Thymus (tissue), 14 donors: ENCODE measurements at places on chromosomes 4 and X.

- no peak for DNase-seq
These were observed 26.2 kb downstream of the CD99 start for GRCh38 chrX:2717312-2717711.

DNA sequence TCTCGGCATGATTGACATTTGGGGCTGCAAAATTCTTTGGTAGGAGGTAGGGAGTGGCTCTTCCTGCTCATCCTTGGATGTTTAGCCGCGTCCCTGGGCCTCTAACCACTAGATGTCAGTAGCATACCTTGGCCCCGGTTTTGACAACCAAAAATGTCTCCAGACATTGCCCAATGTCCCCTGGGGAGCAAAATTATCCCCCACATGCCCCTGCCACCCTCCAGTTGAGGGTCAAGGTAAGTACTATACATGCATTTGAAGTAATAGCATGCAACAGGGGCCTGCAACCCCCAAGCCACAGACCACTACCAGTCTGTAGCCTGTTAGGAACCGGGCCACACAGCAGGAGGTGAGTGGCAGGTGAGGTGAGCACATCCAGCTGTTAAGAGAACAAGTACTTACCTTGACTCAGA is 17.6 kb upstream of the KIAA1210 start:
- no peak for DNase-seq

DNA sequence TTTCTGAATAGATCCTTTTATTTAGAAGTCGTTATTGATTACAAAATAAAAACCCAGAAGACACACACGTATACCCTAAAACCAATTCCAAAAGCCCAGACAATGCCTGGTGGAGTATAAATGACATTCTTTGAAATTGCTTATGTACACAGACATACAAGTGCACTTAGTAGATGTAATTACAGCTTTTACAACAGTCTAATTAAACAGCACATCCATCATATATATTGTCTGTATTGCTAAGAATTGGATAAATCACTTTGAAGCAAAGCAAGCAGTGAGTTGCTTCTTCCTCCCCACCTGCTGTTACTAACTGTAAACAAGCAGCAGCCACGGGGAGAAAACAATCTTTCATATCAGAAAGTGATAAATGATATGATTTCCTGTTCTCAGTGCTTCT is 645.7 kb downstream of the TLL1 start:
- no peak for DNase-seq

GRCh38 chrX:120236687-120237479 is 13.7 kb upstream of the ZBTB33 start:
- DNase-seq = no peak

DNA sequence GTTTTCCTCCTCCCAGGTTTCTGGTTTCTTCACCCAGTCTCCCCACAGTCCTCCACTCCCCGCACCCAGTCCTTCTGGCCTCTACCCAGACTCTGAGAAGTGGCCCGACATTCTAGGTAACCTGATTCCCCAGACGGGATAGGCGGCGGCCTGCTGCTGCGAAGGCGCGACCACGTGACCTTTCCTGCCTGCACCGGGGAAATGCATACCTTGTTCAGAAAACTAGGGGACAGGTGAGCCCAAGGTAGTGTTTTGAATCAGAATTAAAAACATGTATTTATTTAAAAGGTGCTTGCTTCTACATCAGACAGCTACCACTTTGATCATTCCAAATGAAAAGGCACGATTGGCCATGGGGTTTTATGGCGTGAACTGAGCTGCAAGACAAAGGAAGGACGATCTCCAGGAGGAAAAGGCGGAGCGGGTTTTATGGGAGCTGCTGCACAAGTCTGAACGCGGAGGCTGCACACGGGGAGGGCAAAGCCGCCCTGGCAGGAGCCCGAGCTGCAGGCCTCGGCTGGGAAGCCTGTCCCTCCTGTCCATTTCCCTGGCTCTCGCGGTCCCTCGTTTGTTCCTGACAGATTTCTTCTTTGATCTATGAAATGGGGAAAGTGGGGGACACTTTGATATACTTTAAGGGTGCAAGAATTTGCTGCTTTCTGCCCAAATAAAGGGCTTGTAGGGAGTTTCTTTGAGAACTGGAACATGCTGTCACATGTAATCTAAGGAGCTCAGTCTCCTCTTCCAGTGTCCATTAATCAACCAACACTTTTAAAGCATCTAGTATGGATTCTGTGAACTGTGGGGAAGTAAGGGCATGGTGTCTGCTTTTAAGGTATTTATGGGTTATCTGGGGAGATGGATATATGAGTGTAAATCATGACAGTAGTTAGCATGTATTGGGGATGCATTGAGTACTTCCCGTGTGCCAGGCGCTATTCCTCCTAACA is 150.9 kb downstream of the SPRY1 start:
- DNase-seq = no peak

GRCh38 chrX:115134382-115134781 is 54.8 kb upstream of the RBMXL3 start:
- DNase-seq = no peak

- DNase-seq = no peak
These were observed 466.7 kb downstream of the NKX6-1 start for GRCh38 chr4:84032372-84032771.
